ENCODE measurements at places on chromosomes 13 and 19. TPM values are rescaled to one million over a fixed set of nuclear protein-coding genes. Genes with fewer than 3 reads are reported as not detected.

DNA sequence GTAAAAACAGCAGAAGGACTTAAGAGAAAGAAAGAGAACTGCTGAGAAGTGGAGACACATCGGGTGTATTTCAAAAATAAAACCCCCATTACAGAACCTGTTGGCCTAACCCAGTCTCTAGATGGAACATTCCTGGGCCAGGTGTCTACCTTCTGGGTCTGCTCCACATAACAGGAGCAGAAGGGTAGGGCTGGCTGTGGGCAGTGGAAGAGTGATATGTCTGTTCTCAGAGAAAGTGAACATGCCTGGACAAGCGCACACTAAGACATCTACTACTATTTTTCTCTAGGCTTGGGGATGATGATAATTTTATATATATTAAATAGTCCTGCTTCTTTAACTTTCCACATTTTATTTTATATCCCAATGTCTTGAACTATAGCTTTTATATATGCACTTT, 267.1 kb downstream of the TBC1D4 start:
- DNase-seq = no peak

GRCh38 chr13:50410921-50411746, 395.9 kb downstream of the KCNRG start:
- no peak for DNase-seq

- no peak for DNase-seq
Observed at GRCh38 chr13:46173656-46174055, 8.3 kb downstream of the LCP1 start.

- DNase-seq = no peak
Observed at GRCh38 chr13:74134777-74135325, 647 bp upstream of the KLF12 start.

C19orf81 gene
- total RNA-seq = 1.6 TPM

PRSS57 gene
- total RNA-seq = 829 TPM

DNA sequence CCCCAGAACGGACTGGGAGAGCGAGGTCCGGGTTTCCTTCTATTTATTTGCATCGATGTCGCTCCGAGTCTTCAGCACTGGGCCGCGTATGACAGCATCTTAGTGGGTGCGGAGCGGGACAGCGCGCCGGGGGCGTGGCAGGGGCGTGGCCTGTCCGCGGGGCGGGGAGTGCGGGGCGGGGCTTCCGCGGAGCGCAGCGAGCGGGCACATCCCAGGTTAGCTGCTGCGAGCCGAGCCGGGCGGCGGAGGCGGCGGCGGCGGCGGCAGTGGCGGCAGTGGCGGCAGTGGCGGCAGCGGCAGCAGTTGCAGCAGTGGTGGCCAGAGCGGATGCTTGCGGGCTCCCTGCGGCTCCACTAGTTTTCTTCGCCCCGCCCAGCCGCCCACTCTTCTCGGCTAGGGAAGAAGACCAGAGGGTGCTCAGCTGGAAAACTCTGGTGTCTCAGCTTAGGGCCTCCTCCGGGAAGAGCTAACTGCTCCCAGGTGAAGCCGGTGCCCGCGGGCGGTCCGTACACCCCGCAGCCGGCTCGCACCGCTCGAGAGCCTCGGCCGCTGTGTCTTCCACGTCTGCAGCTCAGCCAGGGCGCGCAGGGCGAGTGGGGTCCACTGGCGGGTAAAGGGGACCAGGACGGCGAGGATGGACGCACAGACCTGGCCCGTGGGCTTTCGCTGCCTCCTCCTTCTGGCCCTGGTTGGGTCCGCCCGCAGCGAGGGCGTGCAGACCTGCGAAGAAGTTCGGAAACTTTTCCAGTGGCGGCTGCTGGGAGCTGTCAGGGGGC, at the start of gene GPC5:
Gene GPC5 (plus strand): TSS at position 209 of the 776 bp plus-strand sequence.
- peak; percentile 77 for DNase-seq

DNA sequence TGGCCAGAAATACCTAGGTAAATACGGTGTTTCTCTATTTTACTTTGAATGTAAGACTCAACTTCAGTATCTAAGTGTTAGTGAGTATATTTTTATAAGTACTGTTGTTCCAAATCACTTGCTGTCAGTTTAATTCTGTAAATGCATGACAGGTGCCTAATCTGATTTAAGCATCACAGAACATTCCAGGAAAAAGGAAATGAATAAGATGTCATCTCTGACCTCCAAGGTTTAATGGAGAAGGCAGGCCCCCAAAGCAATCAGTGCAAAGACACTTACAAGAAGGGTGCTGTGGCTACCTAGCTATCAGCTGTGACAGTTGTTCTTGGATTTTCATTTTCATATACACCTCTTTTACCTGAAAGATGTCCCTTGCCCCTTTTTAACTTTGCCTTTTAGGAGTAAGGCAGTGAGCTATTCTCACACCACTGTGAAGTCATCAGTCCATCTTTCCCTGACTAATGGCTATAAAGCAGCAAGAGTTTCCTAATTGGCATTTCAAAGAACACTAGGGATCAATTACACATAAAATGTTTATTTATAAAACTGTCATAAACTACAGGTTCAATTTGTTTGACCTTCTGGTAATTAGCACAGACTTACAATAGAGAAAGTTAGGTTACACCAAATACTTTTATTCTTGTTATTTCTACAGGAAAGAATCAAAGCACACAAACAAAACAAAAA, 427.6 kb downstream of the SPRY2 start:
- no peak for DNase-seq

DNA sequence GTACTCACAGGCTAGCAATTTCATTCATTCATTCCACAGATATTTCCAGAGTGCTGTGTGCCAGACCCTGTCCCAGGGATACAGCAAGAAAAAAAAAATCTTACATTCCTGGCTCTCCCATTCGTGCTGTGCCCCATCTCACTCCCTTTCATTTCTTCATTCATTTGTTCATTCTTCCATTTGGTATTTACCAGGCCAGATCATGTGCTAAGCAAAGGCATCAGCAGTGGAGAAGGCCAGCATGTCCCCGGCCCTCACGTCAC, 2.3 kb downstream of the MAP3K10 start:
- no peak for DNase-seq

CASP14 gene
- total RNA-seq = not detected

TNFAIP8L1 gene
- 19.4 TPM for total RNA-seq

GPR4 gene
- not detected for total RNA-seq

- no peak for DNase-seq
Observed at GRCh38 chr13:23098161-23098907, 82.4 kb upstream of the SGCG start.

- no peak for DNase-seq
Observed at GRCh38 chr19:609004-609346, 19.3 kb downstream of the HCN2 start.

GRCh38 chr19:7358102-7358597, 9.4 kb downstream of the ARHGEF18 start:
- no peak for DNase-seq

DNA sequence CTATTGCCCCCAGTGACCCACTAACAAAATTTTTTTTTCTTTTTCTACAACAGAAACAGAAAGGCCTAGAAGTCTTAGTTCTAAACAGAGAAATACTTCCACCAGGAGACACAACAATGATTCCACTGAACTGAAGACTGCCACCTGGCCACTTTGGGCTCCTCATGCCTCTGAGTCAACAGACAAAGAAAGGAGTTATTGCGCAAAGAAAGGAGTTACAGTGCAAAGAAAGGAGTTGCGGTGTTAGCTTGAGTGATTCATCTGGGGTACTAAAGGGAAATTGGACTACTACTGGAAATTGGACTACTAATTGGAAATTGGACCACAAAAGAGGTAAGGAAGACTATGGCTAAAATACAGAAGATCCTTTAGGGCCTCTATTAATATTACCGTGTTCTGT, 116.6 kb downstream of the PCDH17 start:
- no peak for DNase-seq

ZNF433 gene
- total RNA-seq = 1.3 TPM

DOCK6 gene
- 3.5 TPM for total RNA-seq

LIM2 gene
- not detected for total RNA-seq

FFAR3 gene
- 0.54 TPM for total RNA-seq

DNA sequence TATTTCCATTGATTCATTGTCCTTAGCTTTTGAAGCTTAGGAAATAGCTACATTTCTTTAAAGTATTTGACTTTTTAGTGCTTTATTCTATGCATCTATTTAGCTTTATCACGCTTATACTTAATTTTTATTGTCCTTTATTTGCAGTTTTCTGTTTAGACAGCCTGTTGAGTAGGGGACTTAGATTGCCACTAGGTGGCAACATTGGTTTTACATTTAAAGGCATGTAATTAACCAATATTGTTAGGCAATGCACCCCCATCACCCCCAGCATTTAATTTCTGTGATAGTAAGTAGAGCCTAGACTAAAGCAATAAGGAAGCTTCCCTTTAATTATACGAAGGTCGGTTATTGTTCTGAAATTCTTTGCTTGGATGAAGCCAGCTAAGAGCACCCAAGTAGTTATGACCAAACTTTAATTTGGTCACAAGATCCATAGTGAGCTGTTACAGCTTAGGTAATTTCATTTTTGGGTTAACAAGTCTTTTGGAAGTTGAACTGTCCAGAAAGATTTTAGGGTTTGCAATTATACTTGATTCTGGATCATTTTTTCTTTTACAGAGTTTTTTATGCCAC, 36.5 kb downstream of the B3GLCT start:
- no peak for DNase-seq

DNA sequence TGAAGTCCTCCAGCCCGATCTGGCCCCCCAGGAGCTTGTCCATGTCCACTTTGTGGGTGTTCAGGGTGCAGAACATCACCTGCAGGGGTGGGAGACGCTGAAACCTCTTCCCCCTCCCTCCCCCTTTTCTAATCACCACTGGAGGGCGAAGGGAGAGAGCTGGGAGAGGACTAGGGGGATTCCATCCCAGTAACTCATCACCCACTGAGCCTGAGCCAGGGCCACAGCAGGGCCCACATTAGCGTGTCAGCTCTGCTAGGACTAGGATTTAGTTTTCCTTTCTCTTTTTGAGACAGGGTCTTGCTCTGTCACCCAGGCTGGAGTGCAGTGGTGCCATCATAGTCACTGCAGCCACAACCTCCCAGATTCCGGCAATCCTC, 5.5 kb upstream of the PTGER1 start:
- no peak for DNase-seq

DNA sequence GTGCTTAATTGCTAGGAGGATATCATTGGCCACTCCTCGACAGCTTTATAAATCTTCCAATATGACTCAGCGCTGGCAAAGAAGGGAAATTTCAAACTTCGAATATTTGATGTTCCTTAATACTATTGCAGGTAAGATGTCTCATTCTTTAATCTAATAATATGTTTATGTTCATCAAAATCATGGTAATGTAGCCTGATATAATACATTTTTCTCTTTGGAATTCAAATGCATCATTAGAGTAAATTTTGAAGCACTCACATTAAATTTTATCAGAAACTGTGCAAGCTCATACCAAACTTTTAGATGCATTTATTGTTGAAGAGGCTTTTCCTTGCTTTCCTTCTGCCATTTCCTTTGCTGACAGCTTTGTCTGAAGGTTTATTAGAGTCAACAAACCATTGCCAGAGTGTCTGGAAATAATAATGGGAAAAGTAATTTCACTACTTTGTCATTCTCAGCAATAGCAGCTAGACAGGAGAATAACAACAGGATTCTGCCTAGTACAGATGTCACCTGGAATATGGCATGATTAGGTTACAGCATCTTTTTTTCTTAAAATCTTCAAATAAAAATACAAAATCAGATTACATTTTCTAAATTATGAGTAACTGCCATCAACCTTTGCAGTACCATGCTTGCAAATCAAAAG, 78.6 kb upstream of the MAB21L1 start:
- no peak for DNase-seq

GRCh38 chr13:30354493-30355383, 47.4 kb upstream of the KATNAL1 start:
- DNase-seq = peak; percentile 33

MIR17HG gene
- 8.3 TPM for total RNA-seq

DNA sequence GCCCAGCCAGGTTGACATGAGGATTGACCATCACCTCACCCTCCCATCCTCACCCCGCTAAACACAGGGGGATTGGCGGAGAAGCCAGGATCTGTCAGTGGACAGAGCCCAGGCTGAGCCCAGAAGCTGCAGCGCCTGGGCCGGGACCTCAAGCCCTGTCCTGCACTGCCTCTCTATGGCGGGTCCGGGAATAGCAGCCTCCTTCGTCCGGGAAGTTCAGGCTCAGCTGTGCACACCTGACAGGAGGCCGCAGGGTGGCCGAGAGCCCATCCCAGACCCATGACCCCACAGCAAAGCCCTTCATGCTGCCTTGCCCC, 67.8 kb downstream of the SPACA7 start:
- peak; percentile 40 for DNase-seq

ZNF728 gene
- total RNA-seq = under 0.01 TPM

GRCh38 chr13:98214008-98214643, 37.1 kb upstream of the RNF113B start:
- DNase-seq = no peak

DNA sequence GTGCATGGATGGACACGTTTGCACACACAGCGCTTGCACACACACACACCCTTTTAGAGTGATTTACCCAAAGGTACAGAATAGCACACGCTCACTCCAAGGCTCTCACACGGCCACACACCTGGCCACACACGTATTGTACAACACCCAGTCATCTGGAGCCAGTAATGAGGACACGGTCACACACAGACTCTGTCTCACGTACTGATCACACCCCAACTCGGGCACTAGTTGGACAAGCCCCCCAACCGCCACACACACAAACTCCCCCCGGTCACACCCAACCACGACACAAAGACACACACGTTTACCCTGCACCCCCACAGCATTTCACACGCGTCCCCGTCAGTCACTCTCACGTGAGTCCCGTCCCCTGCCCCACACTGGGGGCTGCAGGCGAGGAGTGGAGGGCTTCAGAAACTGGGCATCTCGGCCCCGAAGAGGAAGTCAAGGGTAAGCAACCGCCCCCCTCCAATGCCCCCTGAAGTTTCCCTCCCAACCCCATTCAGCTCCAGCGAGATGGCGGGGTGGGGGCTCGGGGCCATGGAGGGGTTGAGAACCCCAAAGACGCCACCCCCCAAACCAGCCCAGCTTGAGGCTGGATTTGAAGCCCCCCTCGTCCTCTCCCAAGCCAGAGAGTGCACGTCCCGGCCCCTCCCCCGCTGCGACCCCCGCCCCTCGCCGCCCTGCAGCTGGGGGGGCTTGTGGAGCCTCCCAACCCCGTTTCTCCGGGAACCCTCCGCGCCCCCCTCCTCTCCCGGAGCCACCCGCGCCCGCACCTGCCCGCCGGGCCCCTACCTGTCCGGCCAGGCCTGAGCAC, 599 bp downstream of the OLFM2 start:
- peak; percentile 12 for DNase-seq

DNA sequence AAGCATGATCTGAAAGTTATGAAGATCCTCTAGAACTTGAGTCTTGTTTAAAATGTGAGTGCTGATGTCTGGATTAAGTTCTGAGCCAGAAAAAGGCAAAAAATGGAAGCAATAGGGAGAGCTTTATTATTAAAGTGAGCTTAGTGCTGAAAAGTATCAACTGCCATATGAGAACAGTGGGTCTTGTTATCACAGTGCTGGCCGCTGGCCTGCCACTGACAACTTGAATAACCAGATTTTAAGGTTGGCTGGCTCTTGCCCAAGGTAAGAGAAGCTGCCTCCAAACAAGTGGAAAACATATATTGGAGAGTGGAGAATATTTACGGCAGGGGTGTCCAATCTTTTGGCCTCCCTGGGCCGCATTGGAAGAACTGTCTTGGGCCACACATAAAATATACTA, 33.9 kb downstream of the NUFIP1 start:
- no peak for DNase-seq

GRCh38 chr13:114263578-114263977, 17.8 kb upstream of the UPF3A start:
- DNase-seq = peak; percentile 63

Measured in hematopoietic multipotent progenitor cell (in vitro differentiated cells).